Coronary artery (tissue), 2 donors: ENCODE measurements at places on chromosomes 2 and 18.

DNA sequence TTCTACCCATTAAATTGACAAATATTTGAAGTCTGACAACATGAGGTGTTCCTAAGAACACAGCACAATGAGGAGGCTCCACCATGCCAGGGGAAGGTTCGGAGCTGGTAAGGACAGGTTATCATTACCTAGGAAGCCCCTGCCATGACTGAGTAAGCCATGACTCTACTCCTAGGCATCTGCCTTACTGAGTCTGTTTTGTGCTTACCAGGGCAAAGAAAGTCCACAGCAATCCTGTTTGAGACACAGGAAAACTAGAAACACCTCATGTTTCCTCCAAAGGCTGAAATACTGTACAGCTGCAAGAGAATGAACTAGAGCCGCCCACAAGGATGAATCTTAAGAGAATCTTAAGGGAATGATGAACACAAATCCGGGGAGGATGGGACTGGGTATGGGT, 11.6 kb downstream of the TGFBRAP1 start:
- no peak for DNase-seq

GRCh38 chr2:37571587-37572136, 99.8 kb downstream of the CDC42EP3 start:
- no peak for DNase-seq

GRCh38 chr2:236128321-236128720, 39.9 kb downstream of the GBX2 start:
- DNase-seq: no peak

DNA sequence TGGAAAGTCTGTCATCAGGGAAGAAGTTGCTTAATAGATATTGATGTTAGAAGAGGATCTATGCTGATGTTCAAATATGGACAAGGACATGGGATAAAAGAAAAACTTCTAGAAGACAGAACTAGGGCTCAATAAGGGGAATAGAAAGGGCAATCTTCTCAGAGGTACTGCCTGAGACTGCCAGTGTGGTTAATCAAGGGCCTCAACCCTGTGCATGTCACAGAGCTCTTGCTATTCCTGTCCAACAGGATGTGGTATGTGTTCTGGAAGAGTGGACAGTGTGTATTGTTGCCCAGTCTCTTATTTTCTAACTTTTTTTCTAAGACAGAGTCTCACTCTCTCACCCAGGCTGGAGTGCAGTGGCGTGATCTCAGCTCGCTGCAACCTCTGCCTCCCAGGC, 27.8 kb upstream of the RNF125 start:
- no peak for DNase-seq

- no peak for DNase-seq
Measured at GRCh38 chr2:55138014-55138881, 88.0 kb upstream of the RTN4 start.

GRCh38 chr18:58762781-58763171, 91.5 kb downstream of the MALT1 start:
- DNase-seq: peak; percentile 69

DNA sequence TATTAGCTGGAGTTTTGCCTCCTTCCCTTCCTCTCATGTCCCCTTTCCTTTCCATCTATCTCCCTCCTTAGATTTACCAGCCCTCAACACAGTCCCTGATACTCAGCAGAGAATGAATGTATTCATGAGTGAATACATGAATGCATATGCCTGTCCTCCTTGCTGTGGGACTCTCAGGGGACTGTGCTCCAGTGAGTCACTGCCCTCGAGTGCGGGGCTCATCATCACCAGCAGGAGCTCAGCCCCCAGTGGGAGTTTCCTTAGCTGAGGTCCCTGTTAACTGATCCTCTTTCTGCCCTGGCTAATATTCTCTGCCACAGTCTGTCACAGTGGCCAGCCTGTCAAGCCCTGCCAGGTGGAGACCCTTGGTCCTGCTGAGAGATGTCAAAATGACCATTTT, 104.9 kb upstream of the LHCGR start:
- no peak for DNase-seq

DNA sequence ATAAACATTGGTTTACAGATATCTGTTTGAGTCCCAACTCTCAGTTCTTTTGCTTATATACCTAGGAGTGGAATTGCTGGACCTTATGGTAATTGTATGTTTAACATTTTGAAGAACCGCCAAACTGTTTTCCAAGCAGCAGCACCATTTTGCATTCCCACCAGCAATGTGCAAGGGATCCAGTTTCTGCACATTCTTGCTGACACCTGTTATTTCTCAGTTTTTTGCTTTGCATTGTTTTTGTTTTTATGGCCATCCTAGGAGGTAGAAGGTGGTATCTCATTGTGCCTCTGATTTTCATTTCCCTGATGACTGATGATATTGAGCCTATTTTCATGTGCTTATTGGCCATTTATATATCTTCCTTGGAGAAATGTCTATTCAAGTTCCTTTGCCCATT, 71.2 kb downstream of the MCFD2 start:
- DNase-seq: no peak

GRCh38 chr2:48194641-48195040, 288.3 kb upstream of the FBXO11 start:
- DNase-seq: no peak
